Stimulated activated naive CD8-positive, alpha-beta T cell treated with anti-CD3 and anti-CD28 coated beads, Interleukin-15, Interleukin-2, amounts not matched to agents 100 U/mL and 50 U/mL, for 24 hours (primary cell): ENCODE measurements at places on chromosomes 4 and X.
A peak's percentile ranks its signal among the peaks of the same experiment; 100 is the strongest.

DNA sequence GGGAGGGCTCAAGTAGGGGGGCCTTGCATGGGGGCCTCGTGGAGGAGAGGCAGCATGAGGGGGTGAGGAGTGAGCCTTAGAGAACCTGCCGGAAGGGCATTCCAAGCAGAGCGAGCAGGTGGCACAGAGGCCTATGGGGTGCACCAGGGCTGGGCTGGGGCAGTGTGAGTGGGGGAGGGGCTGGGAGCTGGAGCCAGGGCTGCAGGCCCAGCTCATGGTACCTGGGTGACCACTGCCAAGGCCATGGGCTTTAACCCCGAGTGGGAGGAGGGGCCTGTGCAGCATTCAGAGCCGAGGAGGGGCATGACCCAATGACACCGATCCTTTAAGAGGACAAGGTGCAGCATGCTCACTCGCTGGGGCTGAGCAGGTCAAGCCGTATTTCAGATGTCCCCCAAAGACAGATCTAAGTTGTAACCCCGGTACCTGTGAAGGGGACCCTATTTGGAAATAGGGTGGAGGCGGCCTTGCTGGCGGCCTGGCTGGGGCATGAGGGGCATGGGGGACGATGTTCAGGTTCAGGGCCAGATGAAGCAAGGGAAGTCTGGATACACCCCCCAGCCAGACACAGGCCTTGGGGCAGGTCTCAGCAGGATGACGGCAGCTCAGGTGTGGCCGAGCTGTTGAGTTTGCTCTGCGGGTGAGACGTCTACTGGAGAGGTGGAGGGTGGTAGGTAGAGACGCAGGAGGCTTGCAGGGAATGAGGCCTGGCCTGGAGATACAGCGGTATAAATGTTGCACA lies 137.0 kb downstream of the CPZ start:
- no peak for DNase-seq

GRCh38 chr4:141058591-141059512 lies 74.4 kb downstream of the RNF150 start:
- DNase-seq, result no peak

DNA sequence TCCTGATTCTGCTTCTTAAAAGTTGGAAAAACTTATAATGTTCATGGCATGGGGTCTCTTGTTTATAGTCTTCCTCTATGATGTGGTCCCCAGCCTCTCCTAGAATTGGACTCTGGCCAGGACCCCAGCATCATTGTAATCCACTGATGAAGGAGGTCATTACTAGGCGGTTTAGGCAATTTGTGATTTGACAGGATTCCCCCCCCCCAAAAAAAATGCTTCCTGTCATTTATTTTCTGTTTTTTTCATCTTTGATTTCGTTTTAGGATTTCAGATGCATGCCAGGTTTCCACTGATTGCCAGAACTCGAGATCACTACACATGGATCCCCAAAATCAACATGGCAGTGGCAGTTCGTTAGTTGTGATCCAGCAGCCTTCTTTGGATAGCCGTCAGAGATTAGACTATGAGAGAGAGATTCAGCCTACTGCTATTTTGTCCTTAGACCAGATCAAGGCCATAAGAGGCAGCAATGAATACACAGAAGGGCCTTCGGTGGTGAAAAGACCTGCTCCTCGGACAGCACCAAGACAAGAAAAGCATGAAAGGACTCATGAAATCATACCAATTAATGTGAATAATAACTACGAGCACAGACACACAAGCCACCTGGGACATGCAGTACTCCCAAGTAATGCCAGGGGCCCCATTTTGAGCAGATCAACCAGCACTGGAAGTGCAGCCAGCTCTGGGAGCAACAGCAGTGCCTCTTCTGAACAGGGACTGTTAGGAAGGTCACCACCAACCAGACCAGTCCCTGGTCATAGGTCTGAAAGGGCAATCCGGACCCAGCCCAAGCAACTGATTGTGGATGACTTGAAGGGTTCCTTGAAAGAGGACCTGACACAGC lies 4.9 kb downstream of the SPRY1 start:
- no peak for DNase-seq

DNA sequence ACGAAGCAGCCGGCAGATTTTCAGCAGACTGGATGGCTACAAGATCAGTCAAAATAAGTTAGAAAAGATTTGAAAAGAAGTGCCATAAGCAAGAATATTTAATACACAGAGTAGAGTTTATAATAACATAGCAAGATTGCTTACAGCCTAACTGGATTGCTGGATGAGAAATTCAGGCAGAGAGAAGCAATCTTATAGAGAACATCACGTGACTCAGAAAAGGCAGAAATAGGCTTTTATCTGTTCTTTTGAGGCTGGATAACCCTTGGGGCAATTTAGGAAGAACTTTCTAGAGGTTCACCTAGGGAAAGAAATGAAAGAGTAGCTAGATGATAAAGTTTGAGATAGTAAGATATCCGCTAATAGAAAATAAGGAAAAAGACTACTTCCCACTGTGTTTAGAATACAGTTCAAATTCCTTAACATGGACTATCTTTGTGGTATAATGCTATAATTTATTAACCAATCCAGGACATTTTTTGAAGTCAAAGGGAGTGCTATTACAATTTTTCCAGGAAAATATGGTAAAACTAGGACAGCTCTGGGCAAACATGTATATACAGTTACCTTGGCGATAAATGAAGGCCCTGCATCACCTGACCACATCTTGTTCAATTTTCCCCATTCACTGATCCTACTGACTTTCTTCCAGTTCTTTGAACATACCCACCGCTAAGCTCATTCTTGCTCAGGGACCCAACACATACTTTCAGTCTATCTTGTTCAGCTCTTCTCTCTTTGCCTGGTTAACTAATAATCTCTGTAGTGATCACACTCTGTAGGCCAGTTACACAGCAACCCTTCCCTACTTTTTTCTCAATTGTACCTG lies 12.7 kb upstream of the SPCS3 start:
- DNase-seq, result no peak

GRCh38 chrX:11609109-11609508 lies 56.6 kb downstream of the ARHGAP6 start:
- DNase-seq, result no peak

DNA sequence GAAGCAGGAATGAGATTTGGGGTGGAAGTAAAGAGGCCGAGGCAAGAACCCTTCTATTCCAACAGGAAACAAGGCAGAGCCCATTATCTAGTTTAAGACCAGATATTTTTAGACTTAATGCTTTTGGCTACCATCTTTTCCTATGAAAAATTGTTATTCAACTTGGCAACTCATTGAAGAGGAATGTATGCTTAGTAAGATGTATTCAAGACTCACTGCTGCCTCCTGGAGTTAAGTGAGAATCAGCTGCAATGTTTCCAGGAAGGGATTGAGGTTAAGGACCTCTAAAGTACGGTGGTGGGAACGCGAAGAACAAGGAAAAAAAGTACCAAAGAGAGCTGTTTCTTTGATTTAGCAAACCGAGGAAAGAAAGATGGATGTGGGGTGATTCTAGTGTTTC lies 89.1 kb downstream of the RAPGEF2 start:
- no peak for DNase-seq

DNA sequence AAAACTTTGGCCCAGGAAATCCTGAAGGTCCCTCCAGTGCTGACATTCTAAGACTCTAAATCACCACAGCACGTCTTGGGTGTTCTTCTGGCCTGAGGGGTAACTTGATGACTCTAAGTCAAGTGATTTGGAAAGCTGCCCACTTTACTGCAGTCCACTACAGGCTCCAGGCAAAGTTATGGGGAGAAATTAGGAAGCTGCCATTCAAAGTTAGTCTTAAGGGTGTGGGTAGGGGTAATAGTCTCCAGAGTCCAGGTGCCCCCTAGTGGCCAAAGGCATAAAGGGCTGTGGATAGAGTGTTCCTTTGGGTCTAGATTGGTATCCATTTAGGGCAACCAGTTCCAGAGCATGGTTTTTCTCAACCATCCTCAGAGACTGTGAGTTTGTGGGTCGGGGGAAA lies 38.7 kb upstream of the SLC16A2 start:
- DNase-seq, result peak; percentile 63

DNA sequence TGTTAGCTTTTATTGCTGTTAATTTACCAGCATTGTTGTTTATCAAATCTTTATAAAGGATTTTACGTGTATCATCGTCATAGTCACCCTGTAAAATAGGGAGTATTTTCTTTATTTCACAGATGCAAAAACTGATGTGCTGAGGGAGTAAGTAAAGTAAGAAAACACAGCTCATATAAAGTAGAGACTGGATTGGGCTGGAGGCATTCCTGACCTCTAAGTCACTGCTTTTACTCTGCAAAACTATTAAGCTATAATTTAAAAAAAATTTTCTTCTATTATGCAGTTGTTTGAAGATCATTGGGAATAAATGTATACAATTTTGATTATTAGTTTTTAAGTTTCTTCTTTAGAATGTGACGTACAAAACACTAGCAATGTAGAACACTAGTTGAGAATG lies 45.9 kb downstream of the NUDT6 start:
- no peak for DNase-seq

DNA sequence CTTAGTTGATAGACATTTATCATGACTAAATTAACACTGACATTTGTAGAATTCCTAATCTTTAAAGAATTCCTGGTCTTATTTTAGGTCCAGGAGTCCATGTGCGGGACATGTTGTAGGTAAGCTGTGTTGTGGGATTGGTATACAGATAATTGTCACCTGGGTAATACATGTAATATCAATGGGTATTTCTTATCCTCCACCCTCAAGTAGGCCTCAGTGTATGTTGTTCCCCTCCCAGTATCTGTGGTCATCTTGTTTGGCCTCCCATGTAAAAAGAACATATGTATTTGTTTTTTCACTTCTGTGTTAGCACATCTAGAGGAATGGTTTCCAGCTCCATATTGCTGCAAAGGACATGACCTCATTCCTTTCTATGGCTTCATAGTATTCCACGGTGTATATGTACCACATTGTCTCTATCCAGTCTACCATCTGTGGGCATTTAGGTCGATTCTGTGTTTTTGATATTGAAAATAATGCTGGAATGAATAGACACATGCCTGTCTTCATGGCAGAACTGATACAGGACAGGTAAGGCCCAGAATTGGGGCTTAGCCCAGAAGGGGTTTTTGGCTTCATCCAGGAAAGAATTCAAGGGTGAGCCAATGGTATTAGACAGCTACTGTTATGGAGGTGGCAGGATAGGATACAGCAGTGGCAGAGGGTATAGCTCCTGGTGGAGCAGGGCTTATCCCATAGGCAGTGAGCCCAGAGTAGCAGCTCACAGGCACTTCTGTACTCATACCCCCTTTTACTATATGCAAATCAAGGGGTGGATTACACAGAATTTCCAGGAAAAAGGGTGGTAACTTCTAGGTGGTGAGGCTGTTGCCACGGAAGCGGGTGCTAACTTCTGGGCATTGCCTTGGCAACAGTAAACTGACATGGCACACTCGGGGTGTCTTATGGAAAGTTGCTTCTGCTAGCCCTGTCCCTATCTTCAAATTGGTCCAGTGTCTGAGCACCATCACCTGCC lies 66.1 kb upstream of the WDR1 start:
- DNase-seq, result peak; percentile 41

- no peak for DNase-seq
Measured at GRCh38 chrX:46015653-46016052, 529.6 kb downstream of the ZNF674 start.
